ENCODE measurements at places on chromosomes 13 and 19. TPM values are rescaled to one million over a fixed set of nuclear protein-coding genes. Genes with fewer than 3 reads are reported as not detected.

GRCh38 chr13:100502446-100502845, 86.1 kb downstream of the GGACT start:
- peaks cover 10% of the 10 kb centered on the region for H3K27me3 ChIP-seq
- DNase-seq: no peak
- no peak overlapping the region for H3K27ac ChIP-seq
- H3K4me1 ChIP-seq: peaks cover 17% of the 10 kb centered on the region
- no peaks in the 10 kb centered on the region for H3K36me3 ChIP-seq

- no peak overlapping the region for H3K27ac ChIP-seq
- DNase-seq: peak; percentile 24
- no peak overlapping the region for H3K4me3 ChIP-seq
- peaks cover 32% of the 10 kb centered on the region for H3K27me3 ChIP-seq
- peaks cover 2% of the 10 kb centered on the region for H3K36me3 ChIP-seq
- peaks cover 21% of the 10 kb centered on the region for H3K4me1 ChIP-seq
Measured at GRCh38 chr13:33146843-33147611, 130.8 kb downstream of the KL start.

- peak; percentile 87 for DNase-seq
- peak overlapping the region; percentile 98 for H3K27ac ChIP-seq
- H3K36me3 ChIP-seq: peaks cover 6% of the 10 kb centered on the region
- peaks cover 37% of the 10 kb centered on the region for H3K4me1 ChIP-seq
Measured at GRCh38 chr19:511101-511851, 4.0 kb downstream of the TPGS1 start.

DNA sequence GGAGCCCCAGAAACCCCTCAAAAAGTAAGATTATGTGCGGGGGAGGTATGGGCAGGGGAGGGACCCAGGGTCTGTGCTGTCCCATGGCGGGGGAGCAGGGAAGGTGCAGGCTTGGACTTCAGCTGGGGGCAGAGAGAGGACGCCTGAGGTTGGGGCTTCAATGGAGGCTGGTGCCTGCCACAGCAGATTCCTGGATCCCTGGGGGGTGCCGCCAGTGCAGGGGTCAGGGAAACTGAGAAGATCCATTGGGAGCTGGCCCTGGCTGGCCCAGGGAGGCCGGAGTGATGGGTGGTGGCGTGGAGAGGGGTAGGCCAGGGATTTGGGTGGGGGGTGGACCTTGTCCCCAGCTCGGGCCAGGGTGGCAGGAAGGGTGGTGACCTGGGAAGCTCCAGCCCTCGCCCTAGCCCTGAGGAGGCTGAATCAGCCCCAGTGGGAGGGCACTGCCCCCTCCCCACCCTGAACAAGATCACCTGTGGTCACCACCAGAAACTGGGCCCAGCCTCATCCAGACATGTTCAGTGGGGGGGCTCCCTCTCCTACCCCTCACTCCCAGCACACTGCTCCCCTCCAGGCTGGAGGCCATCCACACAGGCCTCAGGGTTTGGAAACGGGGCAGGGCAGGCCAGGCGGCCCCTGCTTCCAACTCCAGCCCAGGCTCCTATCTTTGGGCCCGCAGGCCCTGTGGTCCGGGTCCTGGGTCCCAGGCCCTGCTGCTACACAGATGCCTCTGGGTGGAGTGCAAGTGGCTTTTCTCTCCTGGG, 1.4 kb downstream of the NKPD1 start:
- no peak overlapping the region for H3K27ac ChIP-seq
- H3K4me3 ChIP-seq: no peak overlapping the region
- DNase-seq: no peak
- peaks cover 8% of the 10 kb centered on the region for H3K27me3 ChIP-seq
- peaks cover 9% of the 10 kb centered on the region for H3K4me1 ChIP-seq

PSG11 gene
- total RNA-seq: not detected

DNA sequence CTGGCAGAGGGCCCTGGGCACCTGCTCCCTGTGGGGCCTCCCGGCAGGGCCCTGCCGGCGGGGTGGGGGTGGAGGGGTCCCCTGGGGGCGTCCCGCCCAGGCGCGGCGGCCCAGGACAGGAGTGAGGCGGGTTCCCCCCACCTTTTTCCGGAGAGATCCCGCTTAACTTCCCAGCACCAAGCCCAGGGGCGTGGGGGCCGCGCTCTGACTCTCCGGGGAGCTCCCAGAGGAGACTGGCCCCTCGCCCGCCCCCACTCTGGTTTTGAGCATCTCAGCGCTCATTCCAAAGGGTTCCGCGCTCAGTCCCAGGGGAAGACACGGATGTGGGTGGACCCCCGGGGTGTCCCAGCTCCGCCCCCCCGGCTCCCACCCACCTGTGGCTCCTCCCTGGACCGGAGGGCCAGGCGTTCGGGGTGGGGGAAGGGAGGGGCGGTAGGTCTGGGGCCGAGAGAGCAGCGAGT, 476 bp downstream of the C2CD4C start:
- peaks cover 13% of the 10 kb centered on the region for H3K27me3 ChIP-seq
- DNase-seq: no peak
- H3K27ac ChIP-seq: no peak overlapping the region
- peaks cover 6% of the 10 kb centered on the region for H3K4me1 ChIP-seq
- H3K36me3 ChIP-seq: no peaks in the 10 kb centered on the region
- H3K4me3 ChIP-seq: no peak overlapping the region

- peaks cover 18% of the 10 kb centered on the region for H3K4me1 ChIP-seq
- peaks cover 11% of the 10 kb centered on the region for H3K27me3 ChIP-seq
- H3K4me3 ChIP-seq: peak overlapping the region; percentile 73
- peak overlapping the region; percentile 45 for H3K27ac ChIP-seq
- DNase-seq: no peak
Measured at GRCh38 chr13:44435919-44436510, 62.4 kb downstream of the SERP2 start.

FGF22 gene
- not detected for total RNA-seq

TTC9B gene
- total RNA-seq: not detected

ATP11A gene
- total RNA-seq: 42.1 TPM

TEAD2 gene
- total RNA-seq: not detected

DNA sequence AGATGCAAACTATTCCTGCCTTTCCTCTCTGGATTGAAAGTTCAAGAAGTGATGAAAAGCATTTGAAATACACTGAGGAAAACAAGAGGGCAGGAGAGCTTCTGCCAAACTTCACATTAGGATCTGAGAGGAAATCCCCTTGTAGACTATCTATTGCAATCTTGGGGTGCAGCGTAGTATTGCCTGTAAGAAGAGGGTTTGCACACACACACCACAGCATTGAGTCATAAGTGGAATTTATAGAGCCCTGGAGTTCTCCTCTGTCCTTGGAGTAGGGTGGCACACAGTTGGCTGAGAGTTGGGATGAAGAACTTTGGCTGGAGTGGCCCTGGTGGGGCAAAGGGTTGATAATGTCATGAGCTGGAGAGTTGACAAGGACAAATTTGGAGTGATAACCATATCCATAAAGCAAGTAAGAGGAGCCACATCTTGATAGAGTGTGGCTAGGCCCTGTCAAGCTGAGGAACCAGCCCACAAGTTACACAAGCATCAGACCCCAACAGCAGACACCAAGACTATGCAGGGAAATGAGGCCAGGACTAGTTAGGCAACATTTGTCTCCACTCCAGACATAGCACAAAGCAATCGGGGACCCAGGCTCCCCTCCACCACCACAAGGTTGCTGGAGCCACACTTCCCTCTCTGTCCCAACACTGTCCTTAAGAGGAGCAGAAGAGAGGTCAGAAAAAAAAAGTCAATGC, 520.9 kb downstream of the KLF5 start:
- DNase-seq: no peak
- no peak overlapping the region for H3K27ac ChIP-seq
- H3K4me1 ChIP-seq: no peaks in the 10 kb centered on the region
- no peaks in the 10 kb centered on the region for H3K27me3 ChIP-seq
- H3K4me3 ChIP-seq: no peak overlapping the region
- H3K36me3 ChIP-seq: no peaks in the 10 kb centered on the region

SPRYD7 gene
- total RNA-seq: 4.8 TPM

GPR12 gene
- total RNA-seq: not detected

Data from activated CD4-positive, alpha-beta T cell treated with anti-CD3 and anti-CD28 coated beads for 36 hours (primary cell).